ENCODE measurements at places on chromosomes 12 and 14.

GRCh38 chr14:104701383-104702076, 12.1 kb downstream of the INF2 start:
- no peak for DNase-seq

- DNase-seq: no peak
These were observed 76.0 kb upstream of the FZD10 start for GRCh38 chr12:130086248-130086647.

- peak; percentile 43 for DNase-seq
These were observed 177.0 kb upstream of the CNTN1 start for GRCh38 chr12:40515041-40515816.

GRCh38 chr12:75553836-75554555, 42.6 kb upstream of the KRR1 start:
- DNase-seq: no peak

DNA sequence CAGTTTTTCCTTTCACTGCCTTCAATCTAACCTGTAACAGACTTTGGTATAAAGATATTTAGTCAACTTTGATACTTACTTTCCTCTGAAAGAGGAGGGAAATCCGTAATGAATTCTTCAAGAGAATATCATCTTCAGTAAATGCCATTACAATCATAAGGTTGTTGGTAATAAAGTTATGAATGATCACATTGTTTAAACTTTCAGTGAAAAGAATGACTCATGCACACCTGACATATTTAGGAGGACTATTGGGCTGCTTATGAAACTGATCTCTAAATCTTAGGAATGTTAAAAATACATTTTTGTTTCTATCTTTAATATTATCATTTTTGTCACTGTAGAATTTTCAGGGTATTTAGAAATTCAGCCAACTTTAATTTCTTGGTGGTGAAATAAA, 474.7 kb downstream of the SLC16A7 start:
- no peak for DNase-seq

DNA sequence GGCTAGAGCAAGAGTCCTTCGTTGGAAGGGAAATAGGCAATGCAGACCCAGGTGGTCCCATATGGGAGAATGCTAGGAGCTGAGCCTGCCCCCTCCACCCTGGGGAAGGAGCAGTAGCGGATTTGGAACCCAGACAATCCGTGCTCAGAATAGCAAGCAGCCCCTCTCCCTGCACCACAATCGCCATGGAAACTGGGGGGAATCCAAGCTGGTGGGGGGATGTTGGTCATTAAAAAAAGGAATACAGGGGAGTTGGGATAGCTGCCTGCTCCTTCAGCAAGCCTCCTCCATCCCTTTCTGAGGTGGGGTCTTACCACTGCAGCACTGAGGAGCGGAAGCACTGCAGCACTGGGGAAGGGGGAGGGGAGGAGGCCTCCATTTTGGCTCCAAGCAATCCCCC, 2.9 kb downstream of the RND1 start:
- DNase-seq: no peak

DNA sequence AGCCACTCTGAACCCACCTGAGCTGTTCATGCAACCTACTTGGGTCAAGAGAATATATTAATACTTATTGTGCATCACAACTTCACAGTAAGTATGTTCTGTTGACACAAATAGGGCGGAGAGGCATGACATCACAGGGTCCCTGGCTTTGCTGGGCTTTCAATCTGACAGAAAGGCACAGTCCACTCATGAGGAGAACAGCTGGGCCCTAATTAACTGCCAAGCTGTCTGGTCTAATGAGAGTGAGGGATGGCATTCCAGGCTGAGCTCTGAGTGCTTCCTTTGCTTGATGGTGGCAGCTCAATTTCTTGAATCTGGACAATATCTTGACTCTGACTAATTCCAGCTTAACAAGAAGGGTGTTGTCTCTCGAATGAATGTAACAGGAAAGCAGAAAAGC, 2.0 kb downstream of the EFCAB11 start:
- DNase-seq: no peak

DNA sequence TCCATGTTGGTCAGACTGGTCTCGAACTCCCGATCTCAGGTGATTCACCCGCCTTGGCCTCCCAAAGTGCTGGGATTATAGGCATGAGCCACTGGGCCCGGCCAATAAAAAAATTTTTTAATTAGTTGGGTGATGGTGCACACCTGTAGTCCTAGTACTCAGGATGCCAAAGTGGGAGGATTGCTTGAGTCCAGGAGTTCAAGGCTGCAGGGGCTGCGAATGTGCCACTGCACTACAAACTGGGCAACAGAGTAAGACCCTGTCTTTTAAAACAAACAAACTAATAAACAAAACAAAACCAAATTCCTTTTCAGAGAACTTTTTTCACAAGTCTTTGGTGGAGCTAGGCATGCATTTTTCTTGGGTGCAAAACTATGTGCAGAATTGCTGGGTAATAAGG, 10.1 kb upstream of the SPSB2 start:
- DNase-seq: no peak

GRCh38 chr12:113453330-113453729, 18.3 kb downstream of the LHX5 start:
- no peak for DNase-seq

GRCh38 chr14:55624913-55625312, 44.9 kb downstream of the KTN1 start:
- DNase-seq: no peak

- DNase-seq: peak; percentile 11
These were observed 84.3 kb downstream of the TNFAIP2 start for GRCh38 chr14:103207388-103208072.

DNA sequence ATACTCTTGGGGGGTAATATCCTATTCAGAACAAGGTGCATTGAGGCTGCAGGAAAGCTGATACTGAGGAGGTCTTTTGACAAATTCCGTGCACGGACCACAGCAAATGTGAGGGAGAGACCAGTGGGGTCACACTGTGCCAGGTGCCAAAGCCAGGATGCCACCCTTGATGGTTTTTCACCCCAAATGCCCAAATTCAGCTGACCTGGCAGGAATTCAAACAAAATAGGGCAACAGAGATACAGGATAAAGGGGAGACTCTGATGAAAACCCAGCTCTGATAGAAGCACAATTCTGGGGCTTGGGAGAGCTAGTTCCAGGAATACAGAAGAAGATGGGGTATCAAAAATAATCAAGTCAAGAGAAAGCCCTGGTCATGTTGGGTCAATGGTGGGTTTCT, 55.3 kb downstream of the SLC8A3 start:
- DNase-seq: no peak
